ENCODE measurements at places on chromosomes 5 and 9. TPM values are rescaled to one million over a fixed set of nuclear protein-coding genes. Genes with fewer than 3 reads are reported as not detected.

Gene F2R
- 31.7 TPM for total RNA-seq

Gene PCDHA13
- 0.44 TPM for total RNA-seq

Gene IFNA2
- not detected for total RNA-seq

Gene KCNV2
- total RNA-seq: not detected

Gene FOXD4L4
- 0.57 TPM for total RNA-seq

Gene OBP2B
- not detected for total RNA-seq

Gene TXNDC8
- total RNA-seq: not detected
